ENCODE measurements at places on chromosomes 13 and 19.

GRCh38 chr19:44808463-44809371 is at the start of gene BCAM:
Gene BCAM, plus strand, starts transcription at chr19:44809103. Its CDS starts 22 bp downstream, at chr19:44809125.
- no peak for DNase-seq

DNA sequence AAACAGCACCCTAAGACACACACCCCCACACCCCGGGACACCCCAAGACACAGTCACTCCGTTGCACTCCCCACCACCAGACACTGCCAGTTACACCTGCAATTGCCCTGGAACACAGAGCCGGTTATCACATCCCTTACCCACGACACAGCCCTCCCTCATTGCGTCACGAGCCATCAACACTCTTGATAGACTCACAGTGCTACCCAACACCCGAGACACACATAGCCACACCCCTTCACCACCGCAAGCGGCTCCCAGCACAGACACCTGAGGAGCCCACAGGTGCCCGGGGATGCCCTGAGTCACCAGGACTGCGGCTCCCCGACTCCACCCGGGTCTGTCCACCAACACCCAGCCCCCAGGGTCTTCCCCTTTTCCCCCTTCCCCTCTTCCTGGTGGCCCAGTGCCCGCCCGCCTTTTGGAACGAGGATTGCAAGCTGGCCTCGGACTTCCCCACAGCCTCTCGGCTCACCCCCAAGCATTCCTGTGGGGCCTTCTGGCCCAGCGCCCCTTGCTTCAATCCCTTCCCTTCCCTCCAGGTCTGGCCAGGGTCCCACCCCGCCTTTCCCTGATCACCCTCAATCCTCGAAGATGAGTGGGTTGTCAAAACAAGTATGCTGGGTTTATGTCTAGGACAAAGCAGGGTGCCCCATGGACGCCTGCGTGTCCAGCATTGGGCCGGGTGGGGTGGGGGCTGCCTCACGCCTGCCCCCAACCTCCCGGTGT is 1.7 kb upstream of the PTGER1 start:
- DNase-seq = no peak

GRCh38 chr19:38840583-38840968 is 9.0 kb upstream of the ECH1 start:
- no peak for DNase-seq

GRCh38 chr13:102286326-102286725 is 115.5 kb downstream of the FGF14 start:
- no peak for DNase-seq

GRCh38 chr19:49818649-49819370 is 721 bp downstream of the MED25 start:
- DNase-seq = no peak

DNA sequence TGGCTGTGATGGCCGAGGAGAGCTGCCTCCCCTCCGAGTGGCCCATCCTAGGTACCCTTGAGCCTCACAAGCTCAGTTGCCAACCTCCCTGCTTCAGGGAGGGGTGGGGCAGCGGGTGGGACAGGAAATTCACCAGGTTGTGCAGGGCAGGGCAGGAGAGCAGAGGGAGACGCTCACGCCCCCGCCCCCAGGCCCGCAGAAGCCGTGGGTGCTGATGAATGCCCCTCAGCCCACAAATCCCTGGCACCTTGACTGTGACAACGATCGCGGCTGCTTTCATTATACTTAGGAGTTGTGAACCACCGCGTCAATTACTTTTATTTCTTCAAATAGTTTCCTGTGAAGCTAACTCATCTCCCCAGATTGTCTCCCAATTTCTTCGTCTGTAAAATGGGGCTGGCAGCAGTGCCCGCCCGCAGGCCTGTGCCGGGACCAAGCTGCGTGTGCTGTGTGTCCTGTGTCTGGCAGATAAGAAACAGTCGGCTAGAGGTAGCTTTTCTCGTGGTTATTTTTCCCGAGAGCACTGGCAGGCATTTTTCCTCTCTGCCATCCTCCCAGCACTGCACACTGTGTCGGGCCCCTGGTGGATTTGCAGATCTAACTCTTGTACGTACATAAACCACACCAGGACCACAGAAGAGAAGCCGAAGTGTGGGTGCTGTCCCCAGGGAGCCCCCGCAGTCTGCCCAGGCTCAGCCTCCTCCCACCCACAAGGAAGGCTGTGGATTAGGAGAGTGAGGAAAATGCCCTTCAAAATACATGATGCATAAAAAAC is 7.9 kb upstream of the RASA3 start:
- DNase-seq = no peak

GRCh38 chr13:64782466-64782865 is 2447.7 kb downstream of the PCDH9 start:
- DNase-seq = no peak

- no peak for DNase-seq
These were observed 137.1 kb downstream of the SLC7A1 start for GRCh38 chr13:29458419-29458818.

GRCh38 chr13:22227895-22228294 is 557.0 kb downstream of the FGF9 start:
- DNase-seq = no peak

DNA sequence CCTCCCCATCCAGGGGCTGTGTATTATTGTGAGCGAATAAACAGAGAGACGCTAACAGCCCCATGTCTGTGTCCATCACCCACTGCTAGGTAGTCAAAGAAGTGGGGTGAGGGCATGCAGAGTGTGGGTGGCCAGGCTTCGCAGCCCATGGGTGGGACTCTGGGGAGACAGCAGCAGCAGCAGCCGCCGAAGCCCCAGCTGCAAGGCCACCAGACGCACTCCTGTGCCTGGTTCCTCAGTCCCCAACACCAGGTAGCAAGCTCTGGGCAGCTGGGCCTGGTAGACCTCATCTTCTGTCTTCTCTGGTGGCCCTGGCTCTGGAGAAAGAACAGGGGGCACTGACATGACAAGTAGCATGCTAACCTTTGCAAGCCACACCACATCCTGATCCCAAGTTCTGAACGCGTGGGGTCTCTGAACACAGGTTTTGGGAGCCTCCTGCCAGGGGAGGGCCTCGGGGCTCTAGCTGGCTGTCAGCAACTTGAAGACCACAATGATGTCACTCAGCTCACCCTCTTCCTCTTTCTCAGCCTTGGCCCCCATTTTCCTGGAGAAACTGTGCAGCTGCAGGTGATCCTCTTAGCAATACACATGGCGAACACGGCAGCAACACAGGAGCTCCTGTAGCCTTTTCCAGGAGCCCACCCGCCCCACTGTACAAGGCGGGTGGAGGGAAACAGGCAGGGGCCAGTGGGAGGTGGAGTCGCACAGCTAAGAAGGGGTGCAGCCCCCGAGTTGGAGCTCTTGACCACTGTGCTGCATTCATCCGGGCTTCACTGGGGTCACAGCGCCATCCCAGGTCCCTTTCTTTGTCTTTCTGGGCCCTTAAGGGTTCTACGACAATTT is 5.8 kb downstream of the FUZ start:
- no peak for DNase-seq

GRCh38 chr13:114125589-114125988 is 6.8 kb downstream of the RASA3 start:
- DNase-seq = no peak

GRCh38 chr13:95086761-95087160 is 214.5 kb downstream of the ABCC4 start:
- no peak for DNase-seq

- no peak for DNase-seq
These were observed 68.8 kb upstream of the ZNF599 start for GRCh38 chr19:34841780-34842179.

DNA sequence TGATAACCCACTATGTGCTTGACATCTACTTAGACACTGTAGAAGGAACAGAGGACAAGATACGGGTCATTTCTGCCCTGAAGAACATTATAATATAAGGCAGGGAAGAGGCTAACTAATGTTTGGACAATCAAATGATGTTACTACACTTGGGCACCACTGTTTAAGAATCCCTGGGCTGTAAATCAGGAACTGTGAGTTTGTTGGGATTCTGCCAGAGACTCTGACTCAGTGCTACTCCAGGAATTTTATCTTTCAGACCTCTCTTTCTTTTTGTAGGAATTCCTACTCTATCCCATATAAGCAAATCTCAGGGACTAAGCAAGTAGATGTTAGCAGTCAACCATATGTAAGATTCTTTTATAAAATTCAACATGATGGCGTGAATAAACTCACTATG is 3.1 kb upstream of the ZNF471 start:
- no peak for DNase-seq

DNA sequence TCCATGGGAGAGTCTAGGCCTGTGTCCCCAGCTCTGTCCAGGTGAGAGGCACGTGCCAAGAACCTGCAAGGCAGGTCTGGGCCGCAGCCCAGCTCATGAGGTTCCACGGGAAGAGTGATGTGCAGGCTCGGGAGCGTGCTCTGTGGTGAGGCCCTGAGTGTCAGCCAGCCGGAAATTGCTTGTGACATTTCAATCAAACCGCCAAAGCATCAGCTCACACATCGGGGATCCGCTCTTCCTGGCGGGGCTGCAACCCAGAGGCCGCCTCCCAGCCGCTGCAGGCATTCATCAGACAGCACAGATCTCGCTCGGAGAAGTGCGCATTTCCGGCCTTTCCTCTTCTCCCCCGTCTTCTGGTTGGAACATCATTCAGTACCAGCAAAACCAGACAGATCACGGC is 109.3 kb downstream of the KDM4B start:
- DNase-seq = no peak

DNA sequence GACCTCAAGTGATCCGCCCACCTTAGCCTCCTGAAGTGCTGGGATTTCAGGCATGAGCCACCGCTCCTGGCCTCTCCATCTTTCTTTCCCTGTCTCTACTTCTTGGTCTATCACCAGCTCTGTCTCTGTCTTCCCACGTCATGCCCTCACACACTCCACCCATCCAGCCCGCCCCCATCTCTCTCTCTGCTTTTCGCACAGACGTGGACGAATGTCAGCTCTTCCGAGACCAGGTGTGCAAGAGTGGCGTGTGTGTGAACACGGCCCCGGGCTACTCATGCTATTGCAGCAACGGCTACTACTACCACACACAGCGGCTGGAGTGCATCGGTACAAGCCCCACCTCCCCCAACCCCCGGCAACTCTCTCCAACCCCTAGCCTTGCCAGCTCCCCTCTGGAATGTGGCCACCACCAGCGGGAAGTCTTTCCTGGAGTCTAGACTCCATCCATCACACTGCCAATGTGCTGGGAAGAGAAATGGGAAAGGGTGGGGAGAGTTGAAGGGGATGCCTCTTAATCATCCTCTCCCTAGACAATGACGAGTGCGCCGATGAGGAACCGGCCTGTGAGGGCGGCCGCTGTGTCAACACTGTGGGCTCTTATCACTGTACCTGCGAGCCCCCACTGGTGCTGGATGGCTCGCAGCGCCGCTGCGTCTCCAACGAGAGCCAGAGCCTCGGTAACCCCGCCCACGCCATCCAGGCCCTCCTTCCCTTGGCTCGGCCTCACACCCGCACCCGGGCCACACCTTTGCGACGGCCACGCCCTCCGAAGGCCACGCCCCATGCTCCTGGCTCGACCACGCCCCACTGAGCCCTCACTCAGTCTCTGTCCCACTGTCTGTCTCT is 22.5 kb downstream of the LTBP4 start:
- DNase-seq = no peak

DNA sequence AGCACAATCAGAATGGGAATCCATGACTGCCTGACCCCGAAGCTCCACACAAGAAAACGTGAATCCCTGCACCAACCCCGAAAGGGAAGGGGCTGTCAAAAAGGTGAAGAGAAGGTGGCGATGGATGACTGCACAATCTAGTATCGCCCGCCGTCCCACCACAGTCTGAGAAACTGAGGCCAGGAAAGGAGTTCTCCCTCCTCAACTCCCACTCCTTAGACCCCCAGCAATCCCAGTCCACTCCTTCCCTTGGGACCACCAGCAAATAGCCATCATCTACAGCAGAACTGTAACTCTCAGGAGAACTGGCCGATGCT is 451 bp downstream of the NOSIP start:
- no peak for DNase-seq

GRCh38 chr13:106423530-106423929 is 111.9 kb downstream of the EFNB2 start:
- no peak for DNase-seq

DNA sequence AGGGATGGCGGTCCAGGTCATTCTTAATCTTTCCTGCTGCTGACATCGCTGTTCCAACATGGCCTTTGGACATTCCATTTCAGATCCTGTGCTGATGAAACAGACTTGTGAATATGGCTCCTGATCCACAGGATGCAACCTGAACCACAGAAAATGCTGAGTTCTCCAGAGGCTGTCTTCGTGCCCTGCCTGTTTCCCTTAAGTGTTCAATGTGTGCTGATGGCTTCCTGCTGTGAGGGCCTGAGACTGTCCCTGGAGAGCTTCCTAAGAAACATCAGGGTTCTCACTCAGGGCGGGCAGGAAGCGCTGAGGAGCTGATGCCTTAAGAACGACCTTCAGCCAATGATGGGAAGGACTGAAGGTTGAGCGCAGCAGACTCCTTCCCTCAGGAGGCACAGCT is 909.4 kb downstream of the UQCRFS1 start:
- DNase-seq = no peak

- DNase-seq = no peak
These were observed 77.7 kb upstream of the VSTM2B start for GRCh38 chr19:29448046-29448445.

DNA sequence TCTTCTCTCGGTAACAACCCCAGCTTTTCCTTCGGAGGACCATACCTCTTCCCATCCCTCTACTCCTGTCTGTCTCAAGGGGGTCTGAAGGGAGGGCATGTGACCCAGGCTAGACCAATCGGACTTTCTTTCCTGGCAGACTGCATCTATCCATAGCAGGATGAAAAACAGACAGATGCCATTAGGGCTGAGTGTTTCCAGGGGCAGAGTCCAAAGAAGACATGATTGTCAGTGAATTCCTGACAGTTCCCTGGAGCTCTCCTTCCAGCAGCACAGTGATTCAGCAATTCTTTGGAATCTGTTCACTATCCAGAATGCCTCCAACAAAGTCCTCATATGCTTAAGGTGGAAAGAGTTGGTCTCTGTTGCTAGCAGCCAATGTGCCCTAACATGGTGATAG is 189.8 kb downstream of the KCTD12 start:
- no peak for DNase-seq

- no peak for DNase-seq
These were observed 32.2 kb downstream of the DEDD2 start for GRCh38 chr19:42185277-42185676.

All from stimulated activated CD4-positive, alpha-beta T cell treated with anti-CD3 and anti-CD28 coated beads, Interleukin-4, amount 100 ng/mL, for 48 hours (primary cell).